ENCODE measurements at places on chromosomes 2 and 18. TPM values are rescaled to one million over a fixed set of nuclear protein-coding genes. Genes with fewer than 3 reads are reported as not detected.

The REEP1 gene
- total RNA-seq: 4.1 TPM

The ANKRD36C gene
- 86.4 TPM for total RNA-seq

The MAP3K19 gene
- 5.3 TPM for total RNA-seq

The NMUR1 gene
- total RNA-seq: 1.7 TPM

The STK39 gene
- 9.6 TPM for total RNA-seq

DNA sequence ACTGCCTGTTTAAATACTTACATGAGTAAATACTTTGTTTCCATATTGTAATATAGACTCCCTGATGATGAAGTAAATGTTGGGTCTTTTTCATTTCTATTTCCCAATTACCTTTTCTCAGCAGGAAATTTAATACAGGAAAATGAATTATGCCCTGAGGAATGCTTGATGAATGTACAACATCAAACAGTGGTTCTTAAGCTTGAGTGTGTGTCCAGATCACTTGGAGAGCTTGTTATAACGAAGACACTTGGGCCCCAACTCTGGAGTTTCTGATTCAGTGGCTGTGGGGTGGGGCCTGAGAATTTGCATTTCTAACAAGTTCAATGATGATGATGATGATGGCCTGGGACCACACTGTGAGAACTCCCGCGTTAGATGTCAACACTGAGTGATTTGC lies 7.1 kb upstream of the ME2 start:
- no peak for DNase-seq

GRCh38 chr2:144382849-144383248 lies 137.1 kb downstream of the ZEB2 start:
- DNase-seq: no peak

GRCh38 chr2:26178746-26179436 lies 6.0 kb downstream of the GAREM2 start:
- peak; percentile 70 for DNase-seq

DNA sequence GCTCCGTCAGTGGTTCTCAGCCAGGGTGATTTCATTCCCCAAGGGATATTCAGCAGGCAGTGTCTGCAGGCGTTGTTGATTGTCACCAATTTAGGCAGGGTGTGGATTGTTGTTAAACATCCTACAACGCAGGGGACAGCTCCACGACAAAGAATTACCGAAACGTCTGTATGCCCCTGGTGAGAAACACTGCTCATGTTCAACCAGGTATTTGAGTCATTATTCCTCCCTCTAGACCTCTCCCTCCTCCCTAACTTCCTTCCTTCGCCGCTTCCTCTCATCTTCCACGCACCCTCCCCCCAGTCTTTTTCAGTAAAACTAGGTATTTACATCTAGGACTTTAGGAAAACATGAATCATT lies 50.8 kb downstream of the NCK2 start:
- DNase-seq: no peak

DNA sequence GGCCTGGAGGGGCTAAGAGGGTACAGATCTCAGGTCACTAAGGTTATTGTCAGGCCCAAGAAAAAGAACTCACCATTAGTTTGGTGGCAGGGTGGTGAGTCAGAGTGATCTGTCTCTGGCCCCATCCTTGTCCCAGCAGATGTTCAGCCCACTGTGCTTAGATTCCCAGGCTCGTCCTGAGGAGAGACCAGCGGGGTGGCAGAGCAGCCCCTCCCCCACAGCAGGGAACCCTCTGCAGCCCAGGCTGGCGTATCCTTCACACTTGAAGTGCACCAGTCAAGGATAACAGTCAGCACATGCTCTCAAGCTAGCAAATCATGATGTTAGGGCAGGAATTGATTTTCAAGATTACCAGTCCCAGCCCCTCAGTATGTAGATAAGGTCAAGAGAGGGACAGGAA lies 43.1 kb downstream of the TMEM185B start:
- DNase-seq: no peak

DNA sequence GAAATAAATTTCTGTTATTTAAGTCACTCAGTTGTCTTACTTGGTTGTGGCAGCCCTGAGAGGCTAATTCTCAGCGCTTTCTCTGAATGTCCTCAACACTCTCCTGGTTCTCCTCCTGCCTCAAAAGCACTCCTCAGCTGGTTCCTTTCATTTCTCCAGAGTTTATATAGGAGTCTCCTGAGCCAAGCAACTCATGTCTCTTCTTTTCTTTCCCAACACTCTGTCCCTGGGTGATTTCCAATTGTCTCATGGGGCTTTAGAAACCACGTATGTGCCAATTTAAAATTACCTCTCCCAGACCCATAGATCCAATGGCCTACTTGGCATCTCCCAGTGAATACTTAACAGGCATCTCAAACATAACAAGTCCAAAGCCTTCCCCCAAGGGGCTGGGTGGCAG lies 184.3 kb downstream of the TTC32 start:
- DNase-seq: no peak
